ENCODE measurements at places on chromosomes 2 and 18.
A peak's percentile ranks its signal among the peaks of the same experiment; 100 is the strongest.

- H3K4me3 ChIP-seq, result no peak overlapping the region
- no peak for DNase-seq
Measured at GRCh38 chr18:74604774-74605173, 7.1 kb downstream of the ZNF407 start.

DNA sequence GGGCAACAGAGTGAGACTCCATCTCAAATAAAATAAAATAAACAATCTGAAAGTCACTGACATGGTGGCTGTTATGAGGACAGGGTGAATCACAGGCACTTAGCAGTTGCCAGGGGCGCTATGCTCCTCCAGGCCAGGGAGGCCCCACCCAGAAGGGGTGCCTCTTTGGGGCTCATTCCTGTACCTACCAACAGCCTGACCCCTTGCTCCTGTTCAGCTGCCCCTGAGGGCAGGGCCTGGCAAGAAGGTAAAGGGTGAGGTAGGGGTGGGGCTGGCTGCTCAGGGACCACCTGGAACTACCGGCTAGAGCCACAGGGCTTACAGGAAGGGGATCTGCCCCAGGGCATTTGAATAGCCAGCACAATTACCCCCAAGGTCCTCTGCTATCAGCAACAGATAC is 60.3 kb downstream of the INPP5D start:
- H3K27ac ChIP-seq, result no peak overlapping the region
- H3K27me3 ChIP-seq, result no peaks in the 10 kb centered on the region
- no peak overlapping the region for H3K4me3 ChIP-seq
- no peak for DNase-seq
- H3K4me1 ChIP-seq, result peaks cover 39% of the 10 kb centered on the region
- H3K36me3 ChIP-seq, result peaks cover 35% of the 10 kb centered on the region

DNA sequence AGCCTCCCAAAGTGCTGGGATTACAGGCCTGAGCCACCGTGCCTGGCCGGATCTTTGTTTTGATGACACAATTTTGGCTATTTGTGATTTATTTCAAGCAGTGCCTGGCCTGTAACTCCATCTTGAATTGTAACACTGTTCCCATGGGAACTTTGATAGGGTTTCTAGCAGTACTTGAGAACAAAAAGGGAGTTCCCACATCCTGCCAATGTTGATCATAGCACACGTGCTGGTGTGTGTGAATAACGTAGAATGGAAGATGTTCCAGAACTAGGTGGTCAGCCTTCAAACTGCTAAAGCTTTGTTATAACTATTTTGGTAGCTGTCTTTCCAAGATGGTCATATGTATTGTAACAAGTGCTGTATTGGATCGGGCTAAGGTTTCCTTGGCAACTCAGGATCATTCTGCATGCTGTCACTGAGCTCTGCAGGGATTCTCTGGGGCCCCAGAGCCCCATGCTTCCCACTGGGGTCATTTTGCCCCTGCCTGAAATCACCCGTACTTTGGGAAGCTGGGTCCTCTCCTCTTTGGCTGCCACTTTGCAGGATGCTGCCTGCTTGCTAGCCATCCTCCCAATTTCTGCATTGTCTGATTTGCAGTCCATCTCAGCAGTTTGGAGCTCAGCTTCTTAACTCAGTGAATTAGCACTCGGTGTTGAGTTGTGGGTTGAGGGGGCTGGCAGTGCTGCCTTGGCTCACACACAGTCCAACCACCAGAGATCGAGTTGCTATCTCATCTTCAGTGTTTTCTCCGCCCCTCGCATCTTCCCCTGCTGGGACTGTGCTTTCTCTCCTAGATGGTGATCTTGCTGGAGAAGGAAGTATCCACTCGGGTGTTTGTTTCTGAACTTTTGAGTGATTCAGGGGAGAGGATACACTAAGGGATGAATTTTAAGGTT is 26.8 kb downstream of the SH3RF3 start:
- H3K27ac ChIP-seq, result no peak overlapping the region
- no peaks in the 10 kb centered on the region for H3K27me3 ChIP-seq
- H3K4me1 ChIP-seq, result peaks cover 12% of the 10 kb centered on the region

- H3K27me3 ChIP-seq, result peaks cover 42% of the 10 kb centered on the region
- no peak overlapping the region for H3K4me3 ChIP-seq
- H3K4me1 ChIP-seq, result no peaks in the 10 kb centered on the region
- no peak overlapping the region for H3K27ac ChIP-seq
- DNase-seq, result peak; percentile 41
- no peaks in the 10 kb centered on the region for H3K36me3 ChIP-seq
Measured at GRCh38 chr2:98175811-98176210, 88.8 kb downstream of the VWA3B start.

- no peak overlapping the region for H3K4me3 ChIP-seq
- no peak for DNase-seq
- H3K4me1 ChIP-seq, result no peaks in the 10 kb centered on the region
- H3K36me3 ChIP-seq, result no peaks in the 10 kb centered on the region
Measured at GRCh38 chr2:67281101-67281500, 116.0 kb upstream of the ETAA1 start.

DNA sequence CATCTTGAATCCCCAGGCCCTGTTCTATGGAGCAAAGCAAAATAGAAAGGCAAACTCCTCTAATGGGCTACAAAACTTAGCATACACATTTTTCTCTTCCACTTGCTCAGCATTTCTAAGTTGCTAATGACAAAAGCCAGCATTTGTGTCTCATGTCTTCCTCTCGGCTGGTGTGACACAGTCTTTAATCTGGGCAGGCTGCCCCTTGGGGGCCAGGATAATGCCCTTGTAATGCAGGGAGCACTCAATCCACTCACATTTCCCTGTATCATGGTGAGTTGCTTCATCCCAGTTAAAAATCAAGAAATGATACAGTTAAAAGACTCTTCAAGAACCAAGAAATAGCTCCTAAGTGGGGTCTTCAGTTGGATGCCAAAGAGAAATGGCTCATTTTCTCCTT is 109.1 kb upstream of the FBXO11 start:
- no peaks in the 10 kb centered on the region for H3K36me3 ChIP-seq
- H3K27me3 ChIP-seq, result peaks cover 7% of the 10 kb centered on the region
- H3K4me3 ChIP-seq, result no peak overlapping the region
- H3K27ac ChIP-seq, result no peak overlapping the region
- no peak for DNase-seq

- no peaks in the 10 kb centered on the region for H3K36me3 ChIP-seq
- no peak for DNase-seq
- H3K4me3 ChIP-seq, result no peak overlapping the region
- H3K4me1 ChIP-seq, result no peaks in the 10 kb centered on the region
Measured at GRCh38 chr18:52670896-52671295, 330.9 kb downstream of the DCC start.

DNA sequence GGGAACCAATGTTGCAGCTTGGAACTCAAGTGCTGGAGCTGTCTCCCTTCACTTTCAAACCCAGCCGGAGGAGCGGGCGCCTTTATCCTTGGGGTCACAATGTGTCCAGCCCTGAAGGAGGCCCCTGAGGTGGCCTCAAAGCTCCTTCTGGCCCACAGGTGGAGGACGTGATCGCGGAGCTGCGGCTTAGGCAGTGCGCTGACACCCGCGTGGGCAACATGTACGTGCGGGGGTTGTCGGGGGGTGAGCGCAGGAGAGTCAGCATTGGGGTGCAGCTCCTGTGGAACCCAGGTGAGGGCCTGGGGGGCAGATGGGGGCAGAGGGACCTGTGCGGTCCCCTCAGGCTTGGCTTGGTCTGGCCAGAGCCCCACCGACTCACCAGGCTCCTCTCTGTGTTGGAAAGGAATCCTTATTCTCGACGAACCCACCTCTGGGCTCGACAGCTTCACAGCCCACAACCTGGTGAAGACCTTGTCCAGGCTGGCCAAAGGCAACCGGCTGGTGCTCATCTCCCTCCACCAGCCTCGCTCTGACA is 13.5 kb downstream of the ABCG8 start:
- H3K36me3 ChIP-seq, result no peaks in the 10 kb centered on the region
- DNase-seq, result no peak
- H3K4me1 ChIP-seq, result no peaks in the 10 kb centered on the region
- peaks cover 20% of the 10 kb centered on the region for H3K27me3 ChIP-seq
- no peak overlapping the region for H3K4me3 ChIP-seq

DNA sequence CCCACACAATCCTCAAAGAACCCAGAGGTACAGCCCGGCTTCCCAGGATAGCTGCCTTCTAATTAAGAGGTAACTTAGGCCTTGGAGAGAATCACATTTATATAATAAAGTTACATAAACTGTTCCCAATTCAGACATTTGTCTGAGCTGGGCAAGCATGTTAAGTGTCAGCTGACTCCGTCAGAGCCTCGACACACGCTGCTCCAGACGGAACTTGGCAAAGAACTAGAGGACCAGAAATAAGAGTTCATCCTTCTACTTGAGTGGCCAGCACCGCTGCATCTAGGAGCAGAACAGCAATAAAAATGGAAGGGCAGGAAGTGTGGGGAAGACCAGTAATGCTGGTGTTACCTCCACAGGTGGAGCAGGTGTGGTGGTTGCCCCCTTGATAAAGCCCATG is 80.5 kb downstream of the MYO5B start:
- no peak for DNase-seq
- H3K4me1 ChIP-seq, result no peaks in the 10 kb centered on the region
- H3K36me3 ChIP-seq, result no peaks in the 10 kb centered on the region
- H3K27ac ChIP-seq, result no peak overlapping the region
- H3K4me3 ChIP-seq, result no peak overlapping the region

DNA sequence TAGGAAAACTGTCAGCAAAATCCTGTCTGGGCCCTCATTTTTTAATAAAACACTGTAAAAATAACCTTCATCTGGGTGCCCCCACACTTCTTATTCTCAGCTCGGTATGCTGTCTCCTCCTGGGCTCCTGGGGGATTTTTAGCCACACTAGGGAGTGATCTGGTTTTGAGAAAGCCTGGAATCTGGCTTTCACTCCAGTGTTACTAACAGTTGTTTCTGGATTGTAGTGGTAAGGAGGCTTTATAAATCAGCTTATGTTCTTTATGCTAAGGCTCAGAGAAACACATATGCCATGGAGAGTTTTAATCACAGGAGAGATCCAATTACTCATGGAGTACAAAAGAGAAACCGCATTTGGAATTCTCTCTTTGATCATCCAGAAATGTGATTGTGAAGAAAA is 744.3 kb upstream of the SOX11 start:
- DNase-seq, result no peak
- no peaks in the 10 kb centered on the region for H3K36me3 ChIP-seq
- H3K4me1 ChIP-seq, result no peaks in the 10 kb centered on the region
- H3K4me3 ChIP-seq, result no peak overlapping the region

- no peaks in the 10 kb centered on the region for H3K27me3 ChIP-seq
- DNase-seq, result no peak
- H3K4me1 ChIP-seq, result peaks cover 59% of the 10 kb centered on the region
- no peak overlapping the region for H3K4me3 ChIP-seq
Measured at GRCh38 chr2:24521975-24522639, 31.1 kb downstream of the NCOA1 start.

DNA sequence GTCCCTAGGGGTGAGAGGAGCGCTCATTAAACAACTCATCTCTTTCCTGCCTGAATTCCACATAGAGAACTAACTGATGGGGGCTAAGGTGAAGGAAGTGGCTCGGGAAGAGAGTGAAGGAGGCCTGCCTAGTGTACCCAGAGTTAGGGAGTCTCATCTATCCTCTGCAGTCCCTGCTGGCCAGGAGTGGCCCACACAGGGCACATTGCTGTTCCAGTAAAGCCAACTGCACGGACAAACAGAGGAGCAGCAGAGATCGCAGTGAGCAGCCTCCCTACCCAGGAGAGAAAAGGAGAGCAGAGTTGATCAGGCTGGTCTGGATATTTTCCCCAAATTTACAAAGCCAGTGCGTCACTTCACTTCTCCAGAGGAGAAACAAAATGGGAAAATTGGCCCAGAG is 16.9 kb upstream of the FN1 start:
- no peak overlapping the region for H3K27ac ChIP-seq
- no peak overlapping the region for H3K4me3 ChIP-seq
- no peaks in the 10 kb centered on the region for H3K4me1 ChIP-seq
- DNase-seq, result no peak
- H3K36me3 ChIP-seq, result no peaks in the 10 kb centered on the region

- no peak overlapping the region for H3K27ac ChIP-seq
- DNase-seq, result no peak
- H3K4me3 ChIP-seq, result no peak overlapping the region
- H3K27me3 ChIP-seq, result peaks cover 2% of the 10 kb centered on the region
- no peaks in the 10 kb centered on the region for H3K36me3 ChIP-seq
- no peaks in the 10 kb centered on the region for H3K4me1 ChIP-seq
Measured at GRCh38 chr2:26887151-26887550, 39.2 kb downstream of the DPYSL5 start.

DNA sequence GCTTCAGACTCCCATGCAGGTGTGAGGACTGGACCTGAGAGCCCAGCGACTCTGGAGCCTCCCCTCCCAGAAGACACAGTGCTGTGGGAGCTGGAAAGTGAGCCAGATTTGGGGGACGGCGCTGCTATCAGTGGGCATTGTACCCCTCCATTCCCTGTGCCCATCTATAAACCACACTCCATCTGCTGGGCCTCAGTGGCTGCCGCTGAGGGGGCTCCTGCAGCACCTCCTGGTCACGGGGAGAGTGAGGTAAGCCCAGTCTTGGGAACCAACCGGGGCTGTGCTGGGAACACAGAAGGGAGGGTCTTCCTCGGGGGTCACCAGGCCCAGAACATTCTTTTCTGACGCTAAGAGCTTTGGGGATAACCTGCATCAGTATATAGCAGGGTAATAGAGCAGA is 9.5 kb downstream of the PSD4 start:
- no peak for DNase-seq
- no peak overlapping the region for H3K4me3 ChIP-seq
- H3K36me3 ChIP-seq, result peaks cover 82% of the 10 kb centered on the region
- no peaks in the 10 kb centered on the region for H3K27me3 ChIP-seq
- peaks cover 86% of the 10 kb centered on the region for H3K4me1 ChIP-seq

DNA sequence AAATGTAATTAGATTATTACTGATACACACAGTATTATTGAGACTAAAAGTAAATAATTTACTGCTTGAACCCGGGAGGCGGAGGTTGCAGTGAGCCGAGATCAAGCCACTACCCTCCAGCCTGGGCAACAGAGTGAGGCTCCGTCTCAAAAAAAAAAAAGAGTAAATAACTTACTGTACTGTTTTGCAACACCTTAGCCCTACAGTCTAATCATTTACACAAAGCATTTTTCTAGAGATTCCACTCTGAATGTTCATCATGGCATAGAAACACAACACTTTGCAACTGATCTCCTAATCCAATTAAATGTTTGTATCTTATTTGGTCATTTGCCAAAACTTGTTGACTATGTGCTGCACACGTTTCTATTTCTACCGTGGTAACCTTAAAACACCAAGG is 23.4 kb upstream of the RMP24 start:
- H3K27me3 ChIP-seq, result peaks cover 16% of the 10 kb centered on the region
- DNase-seq, result no peak
- H3K4me1 ChIP-seq, result peaks cover 5% of the 10 kb centered on the region
- H3K27ac ChIP-seq, result no peak overlapping the region
- H3K4me3 ChIP-seq, result no peak overlapping the region
- no peaks in the 10 kb centered on the region for H3K36me3 ChIP-seq

GRCh38 chr2:224596289-224596688 is 11.1 kb upstream of the CUL3 start:
- H3K4me1 ChIP-seq, result no peaks in the 10 kb centered on the region
- H3K36me3 ChIP-seq, result no peaks in the 10 kb centered on the region
- H3K27me3 ChIP-seq, result no peaks in the 10 kb centered on the region
- DNase-seq, result no peak
- H3K4me3 ChIP-seq, result no peak overlapping the region
- H3K27ac ChIP-seq, result no peak overlapping the region

GRCh38 chr18:51563396-51563795 is 365.9 kb upstream of the MEX3C start:
- H3K27ac ChIP-seq, result no peak overlapping the region
- no peaks in the 10 kb centered on the region for H3K27me3 ChIP-seq
- no peaks in the 10 kb centered on the region for H3K4me1 ChIP-seq
- no peak for DNase-seq

Data from activated CD8-positive, alpha-beta T cell treated with anti-CD3 and anti-CD28 coated beads for 36 hours (primary cell).